Ovary (tissue), 10 donors: ENCODE measurements at places on chromosomes 5 and 9. TPM values are rescaled to one million over a fixed set of nuclear protein-coding genes. Genes with fewer than 3 reads are reported as not detected.

- no peak for DNase-seq
Measured at GRCh38 chr5:82707741-82708140, 369.5 kb downstream of the TMEM167A start.

CSF1R gene
- 25.3 TPM for total RNA-seq

GRCh38 chr5:40841068-40841805, at the start of gene CARD6:
Gene CARD6 (plus strand): TSS chr5:40841367. CDS start chr5:40841383, 16 bp downstream.
- no peak for DNase-seq

GRCh38 chr5:19928562-19929421, 59.2 kb downstream of the CDH18 start:
- DNase-seq = no peak

DNA sequence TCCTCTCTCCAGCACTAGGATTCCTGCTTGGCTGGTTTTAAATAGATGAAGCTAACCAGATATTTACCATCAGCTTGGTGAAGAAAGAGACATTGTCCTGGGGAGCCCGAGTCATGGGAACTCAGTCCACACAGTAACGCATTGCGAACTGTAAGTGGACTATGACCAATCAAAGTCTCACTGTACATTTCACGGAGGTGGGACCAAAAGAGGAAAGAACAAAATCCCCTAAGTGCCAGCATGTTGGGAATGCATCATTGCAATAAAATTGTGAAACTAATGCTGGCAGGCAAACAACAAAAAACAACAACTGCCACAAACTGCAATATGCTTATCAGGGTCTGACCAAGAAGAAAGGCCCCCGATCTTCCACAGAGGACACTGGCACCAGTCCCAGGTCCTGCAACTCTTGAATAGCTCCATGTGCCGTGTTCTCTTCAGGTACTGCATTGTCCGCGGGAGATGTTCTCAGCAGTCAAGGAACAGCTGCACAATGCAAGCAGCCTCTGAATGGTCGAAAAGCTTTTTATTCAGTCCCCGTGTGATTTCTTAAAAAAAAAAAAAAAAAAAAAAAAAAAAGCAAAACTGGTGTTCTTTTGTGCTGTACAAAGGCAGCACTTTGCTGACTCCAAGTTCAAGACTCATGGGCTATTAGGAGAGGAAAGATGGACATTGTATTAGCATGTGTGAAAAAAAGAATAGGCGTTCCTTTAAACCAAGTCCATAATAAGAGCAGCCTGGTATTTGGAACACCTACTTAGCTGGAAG, 38.1 kb downstream of the SEMA6A start:
- no peak for DNase-seq

- DNase-seq = no peak
Measured at GRCh38 chr9:128998462-128998861, 29.7 kb downstream of the SH3GLB2 start.

PFN3 gene
- total RNA-seq = not detected

CARTPT gene
- not detected for total RNA-seq

- DNase-seq = no peak
Measured at GRCh38 chr9:134175291-134175807, 11.0 kb upstream of the RNU6ATAC start.

GRCh38 chr9:76996700-76997099, 22.8 kb upstream of the FOXB2 start:
- no peak for DNase-seq
